ENCODE measurements at places on chromosomes 7 and 10. TPM values are rescaled to one million over a fixed set of nuclear protein-coding genes. Genes with fewer than 3 reads are reported as not detected.

DIP2C gene
- 5.0 TPM for total RNA-seq

MBLAC1 gene
- 1.6 TPM for total RNA-seq

PURB gene
- 42.7 TPM for total RNA-seq

AKR1C4 gene
- total RNA-seq = not detected

GLCCI1 gene
- total RNA-seq = 9.1 TPM

DYDC2 gene
- 0.13 TPM for total RNA-seq

TMEM184A gene
- not detected for total RNA-seq

PITX3 gene
- total RNA-seq = 105 TPM

MMP21 gene
- total RNA-seq = not detected

BAIAP2L1 gene
- 21.7 TPM for total RNA-seq

DNAJC30 gene
- 6.0 TPM for total RNA-seq

GRB10 gene
- 0.58 TPM for total RNA-seq

MAT1A gene
- not detected for total RNA-seq

HPS1 gene
- total RNA-seq = 2.0 TPM

SFRP4 gene
- 5.6 TPM for total RNA-seq

UBTD1 gene
- 13.9 TPM for total RNA-seq

ZNF727 gene
- 3.0 TPM for total RNA-seq
